ENCODE measurements at places on chromosomes 13 and 19.

DNA sequence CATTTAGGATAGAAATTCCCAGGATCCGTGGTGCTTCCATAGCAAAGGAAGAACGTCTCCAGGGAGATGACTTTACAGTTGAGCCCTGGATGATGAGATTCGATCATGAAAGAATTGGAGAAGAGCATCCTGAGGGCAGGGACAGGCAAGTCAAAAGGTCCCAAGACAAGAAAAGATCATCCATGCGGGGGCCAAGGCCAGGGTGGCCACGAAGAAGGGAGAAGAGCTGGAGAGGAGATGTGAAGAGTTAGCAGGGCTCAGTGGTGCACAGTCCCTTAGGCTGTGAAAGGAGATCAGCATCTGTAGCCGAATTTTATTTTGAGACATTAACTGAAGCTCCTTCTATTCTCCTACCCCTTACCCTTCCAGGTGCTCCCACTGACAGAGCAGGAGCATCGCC is 28.9 kb downstream of the OR10H4 start:
- no peak for DNase-seq

DNA sequence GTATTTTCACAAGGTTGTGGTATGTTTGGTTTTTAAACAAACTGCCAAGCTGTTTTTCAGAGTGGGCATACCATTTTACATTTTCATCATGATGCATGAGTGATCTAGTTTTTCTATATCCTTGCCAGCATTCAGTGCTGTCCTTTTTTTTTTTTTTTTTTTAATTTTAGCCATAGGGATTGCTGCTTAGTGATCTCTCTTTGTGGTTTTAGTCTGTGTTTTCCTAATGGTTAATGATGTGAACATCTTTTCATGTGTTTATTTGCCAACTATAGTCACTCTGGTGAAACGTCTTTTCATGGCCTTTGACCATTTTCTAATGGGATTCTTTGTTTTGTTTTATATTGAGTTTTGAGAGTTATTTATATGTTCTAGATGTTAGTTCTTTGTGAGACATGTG is 59.7 kb downstream of the SHISA2 start:
- DNase-seq = no peak

DNA sequence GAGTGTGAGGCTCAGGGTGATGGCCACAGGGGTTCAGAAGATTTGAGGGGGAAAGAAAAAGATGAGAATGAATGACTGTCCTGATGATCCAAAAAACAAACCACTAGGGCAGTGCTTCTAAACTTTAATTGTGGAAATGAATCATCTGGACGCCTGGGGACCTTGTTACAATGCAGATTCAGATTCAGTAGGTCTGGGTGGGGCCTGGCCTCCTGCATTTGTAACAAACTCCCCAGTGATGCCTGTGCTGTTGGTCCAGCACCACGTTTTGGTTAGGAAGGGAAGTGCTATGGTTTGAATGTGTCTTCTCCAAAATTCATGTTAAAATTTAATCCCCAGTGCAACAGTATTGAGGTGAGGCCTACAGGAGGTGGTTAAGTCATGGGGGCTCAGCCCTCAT is 49.5 kb upstream of the KPNA3 start:
- DNase-seq = no peak

DNA sequence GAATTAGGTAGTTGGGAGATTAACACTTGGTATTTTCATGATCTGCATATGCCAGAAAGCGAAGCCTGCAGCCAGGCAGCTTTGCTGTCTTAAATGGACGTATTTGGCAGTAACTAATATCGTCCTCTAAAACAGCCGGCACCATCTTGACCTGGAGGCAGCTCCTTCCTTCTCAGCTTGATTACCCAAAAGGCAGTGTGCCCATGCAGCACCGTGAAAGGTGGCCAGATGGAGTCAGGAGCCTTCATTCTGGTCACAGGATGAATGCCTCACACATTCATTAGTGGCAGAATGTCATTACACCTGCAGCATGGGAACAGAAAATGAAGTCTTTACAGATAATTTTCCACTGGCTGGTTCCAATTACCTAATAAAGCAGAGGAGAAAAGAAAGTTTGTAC is 59.0 kb upstream of the FLT1 start:
- no peak for DNase-seq

DNA sequence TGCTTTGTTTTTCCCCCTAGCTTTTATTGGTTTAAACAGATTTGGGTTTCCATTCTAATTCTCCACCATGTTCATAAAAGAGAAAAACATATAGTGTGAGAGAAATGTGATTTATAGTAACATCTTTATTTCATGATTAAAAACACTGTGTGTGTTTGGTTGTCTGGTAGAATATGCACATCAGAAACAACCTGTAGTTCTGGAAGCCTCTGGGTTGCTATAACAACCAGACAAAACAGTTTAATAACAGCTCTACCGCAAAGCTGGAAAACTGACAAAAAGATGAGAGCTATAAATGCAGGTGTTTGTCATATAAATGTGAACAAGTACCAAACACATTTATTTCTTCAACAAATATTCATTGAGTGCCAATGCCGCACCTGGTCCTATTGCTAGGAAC is 9.8 kb downstream of the KBTBD6 start:
- DNase-seq = no peak

- DNase-seq = no peak
Observed at GRCh38 chr13:39887387-39887786, 231.9 kb downstream of the COG6 start.

DNA sequence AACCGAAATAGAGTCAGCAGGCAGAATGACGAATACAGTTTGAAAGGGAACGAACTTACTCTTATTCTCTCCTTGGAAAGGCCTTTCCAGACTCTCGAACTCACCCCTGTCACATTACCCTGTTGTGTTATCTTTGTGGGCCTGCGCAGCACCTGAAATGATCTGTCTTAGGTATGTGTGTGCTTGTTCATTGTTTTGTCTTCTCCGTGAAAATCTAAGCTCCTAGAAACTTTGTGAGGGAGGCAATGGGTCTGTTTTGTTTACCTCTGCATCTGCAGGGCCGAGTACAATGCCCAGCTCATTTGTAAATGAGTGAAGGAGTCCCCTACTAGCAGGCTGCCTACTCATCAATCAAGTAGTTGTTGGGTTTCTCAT is 19.6 kb downstream of the HMGB1 start:
- DNase-seq = no peak

GRCh38 chr13:38872693-38873092 is 117.9 kb downstream of the STOML3 start:
- peak; percentile 7 for DNase-seq

DNA sequence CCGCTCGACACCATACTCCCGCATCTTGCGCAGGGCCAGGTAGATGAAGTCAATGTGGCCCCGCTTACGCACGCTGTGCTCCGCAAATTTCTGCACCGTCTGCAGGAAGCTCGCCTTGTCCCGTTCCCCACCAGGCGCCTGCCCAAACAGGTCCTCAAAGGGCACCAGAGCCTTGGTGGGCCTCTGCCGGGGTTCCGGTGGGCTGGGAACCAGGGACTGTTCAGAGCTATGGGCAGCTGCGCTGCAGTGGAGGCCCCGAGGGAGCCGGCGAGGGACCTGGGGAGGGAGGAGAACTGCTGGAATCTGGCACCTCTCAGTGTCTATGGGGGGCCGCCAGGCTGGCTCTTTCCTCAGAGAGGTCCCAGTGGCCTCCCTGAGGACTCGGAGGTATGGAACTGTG is 8.3 kb upstream of the ZNF653 start:
- no peak for DNase-seq

DNA sequence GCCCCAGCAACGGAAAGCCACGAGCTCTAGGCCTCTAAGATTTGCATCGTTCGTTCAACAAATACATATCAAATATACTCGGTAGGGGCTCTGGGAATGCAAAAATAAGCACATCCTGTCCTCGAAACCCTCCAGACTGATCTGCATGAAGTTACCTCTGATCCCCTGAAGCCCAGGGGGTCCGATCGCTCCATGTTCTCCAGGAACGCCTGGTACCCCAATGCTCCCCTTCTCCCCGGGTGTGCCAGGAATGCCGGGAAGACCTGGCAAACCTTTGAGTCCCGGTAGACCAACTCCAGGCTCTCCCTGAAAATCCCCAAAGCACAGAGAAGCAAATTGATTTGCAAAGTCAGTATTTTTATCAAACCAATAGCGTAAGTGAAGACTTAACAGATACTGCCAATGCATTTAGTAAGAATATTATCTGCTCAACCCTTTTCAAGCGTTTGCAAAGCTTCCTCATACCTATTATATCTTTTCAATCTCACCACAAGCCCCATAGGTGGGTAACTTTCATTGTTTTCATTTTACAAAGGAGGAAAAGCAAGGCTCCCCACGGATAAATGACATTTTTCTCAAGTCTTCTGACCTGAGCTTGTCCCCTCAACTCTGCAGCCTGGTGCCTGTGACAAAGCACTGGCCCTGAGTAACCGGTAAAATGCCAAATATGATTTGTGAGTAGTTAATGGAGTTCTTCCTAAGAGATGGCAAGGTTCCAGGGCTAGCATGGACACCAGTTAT is 127.7 kb downstream of the COL4A1 start:
- DNase-seq = no peak

GRCh38 chr13:51697181-51697580 is 106.8 kb downstream of the DHRS12 start:
- no peak for DNase-seq

DNA sequence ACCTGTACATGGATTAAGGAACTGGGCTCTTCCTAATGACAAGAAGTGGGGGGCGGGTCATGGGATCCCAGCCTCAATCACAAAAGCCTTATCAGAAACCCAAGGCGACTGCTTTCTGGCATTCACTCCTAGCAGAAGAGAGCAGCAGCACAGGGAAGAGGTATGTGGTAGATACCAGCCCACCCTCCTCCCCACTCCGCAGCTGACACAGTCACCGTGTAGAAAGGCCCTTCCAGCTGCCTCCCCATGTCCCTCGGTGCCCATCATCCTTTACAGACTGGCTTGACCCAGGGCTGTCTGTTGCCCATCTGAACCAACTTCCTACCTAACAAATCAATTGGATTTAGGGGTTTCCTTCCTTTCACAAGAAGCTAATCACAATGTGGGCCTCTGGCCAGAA is 3.1 kb upstream of the DHRS12 start:
- DNase-seq = no peak

DNA sequence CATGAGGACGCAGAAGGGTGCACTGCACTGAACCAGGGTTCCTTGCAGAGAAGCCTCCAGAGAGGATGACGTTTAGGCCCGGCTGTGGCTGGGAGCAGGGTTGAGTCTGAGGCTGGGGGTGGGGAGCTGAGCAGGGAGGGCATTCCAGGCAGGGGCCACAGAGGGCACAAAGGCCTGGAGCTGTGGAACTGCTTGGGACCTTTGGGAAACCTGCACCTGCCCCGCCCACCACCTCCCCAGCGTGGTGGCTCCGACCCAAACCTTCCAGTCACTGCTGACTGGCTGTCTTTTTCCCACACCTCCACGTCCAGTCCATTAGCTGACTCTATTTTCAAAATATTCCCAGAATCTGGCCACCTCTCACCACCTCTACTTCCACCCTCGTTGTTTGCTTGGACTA is 4.9 kb upstream of the LMTK3 start:
- DNase-seq = no peak

DNA sequence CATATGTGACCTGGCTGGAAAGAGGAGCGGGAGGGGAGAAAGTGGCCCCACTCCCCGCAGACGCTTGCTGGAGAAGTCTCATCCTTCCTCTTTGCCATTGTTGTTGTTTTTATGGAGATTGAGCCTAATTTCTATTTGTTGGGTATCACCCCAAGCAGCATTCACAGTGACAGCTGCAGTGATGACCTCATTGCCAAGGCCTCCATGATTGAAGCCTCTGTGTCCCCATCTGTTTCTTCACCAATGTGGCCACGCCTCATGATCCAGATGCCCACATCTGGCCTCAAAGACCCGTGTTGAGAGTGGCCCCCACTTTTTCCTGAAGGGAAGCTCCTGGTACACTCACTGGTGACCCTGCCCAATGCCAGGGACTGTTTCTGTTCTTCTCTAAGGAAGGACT is 154.2 kb downstream of the SLC7A1 start:
- DNase-seq = no peak

GRCh38 chr19:14004619-14005348 is 1.3 kb downstream of the RFX1 start:
- no peak for DNase-seq

GRCh38 chr13:46963904-46964303 is 67.1 kb upstream of the HTR2A start:
- DNase-seq = no peak

- no peak for DNase-seq
Observed at GRCh38 chr13:100363874-100364273, 224.7 kb downstream of the GGACT start.

DNA sequence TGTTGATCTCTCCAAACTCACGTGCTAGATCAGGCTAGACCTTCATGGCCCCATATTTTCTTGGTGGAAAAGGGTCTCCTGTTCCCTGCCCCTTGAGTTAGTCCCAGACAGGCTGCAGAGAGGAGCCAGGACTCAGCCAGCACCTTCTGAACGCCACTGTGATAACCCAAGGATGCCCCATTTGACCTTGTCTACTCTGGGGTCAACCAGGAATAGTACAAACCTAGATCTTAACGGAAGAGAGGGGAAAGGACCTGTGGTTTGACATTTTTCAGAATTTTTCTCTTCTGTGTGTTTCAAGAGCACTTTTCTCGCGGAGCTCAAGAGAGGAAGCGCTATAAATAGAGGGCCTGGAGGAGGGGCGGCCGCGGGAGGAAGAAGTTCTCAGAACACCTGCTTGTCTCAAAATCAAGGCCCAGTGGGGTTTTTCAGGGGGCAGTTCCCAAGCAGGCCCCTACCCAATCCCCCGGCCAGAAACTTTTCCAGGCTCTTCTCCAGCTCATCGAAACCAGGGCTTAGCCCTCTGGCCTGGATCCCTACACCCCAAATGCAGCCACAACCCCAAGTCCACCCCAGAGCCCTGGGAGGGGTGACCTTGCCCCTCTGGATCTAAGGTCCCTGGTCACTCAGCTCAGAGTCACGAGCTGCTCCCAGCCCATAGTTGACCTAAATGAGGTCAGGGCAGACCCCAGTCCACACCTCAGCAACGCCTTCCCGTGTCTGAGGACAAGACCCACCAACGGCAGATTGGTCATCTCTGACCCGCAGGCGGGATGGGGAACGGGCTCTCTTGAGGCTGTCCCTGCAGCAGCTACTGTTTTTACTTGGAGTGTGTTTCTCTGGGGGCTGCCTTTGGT is 75.6 kb upstream of the TM9SF2 start:
- no peak for DNase-seq

GRCh38 chr19:49983645-49984229 is 22.8 kb upstream of the SIGLEC11 start:
- DNase-seq = peak; percentile 15

GRCh38 chr19:47475465-47475864 is 3.8 kb upstream of the SLC8A2 start:
- no peak for DNase-seq

- DNase-seq = no peak
Observed at GRCh38 chr19:815079-815774, 6.5 kb downstream of the PLPPR3 start.

GRCh38 chr19:55383279-55384130 is 587 bp downstream of the TMEM238 start:
- peak; percentile 31 for DNase-seq

GRCh38 chr19:5664515-5664914 is 15.8 kb downstream of the MICOS13 start:
- DNase-seq = no peak

Measured in NCI-H1092 (cell line).